Epithelial cell of proximal tubule (primary cell): ENCODE measurements at places on chromosomes 1 and 21. TPM values are rescaled to one million over a fixed set of nuclear protein-coding genes. Genes with fewer than 3 reads are reported as not detected.

GRCh38 chr21:41360072-41360821, 1.6 kb upstream of the MX2 start:
- DNase-seq, result no peak

DNA sequence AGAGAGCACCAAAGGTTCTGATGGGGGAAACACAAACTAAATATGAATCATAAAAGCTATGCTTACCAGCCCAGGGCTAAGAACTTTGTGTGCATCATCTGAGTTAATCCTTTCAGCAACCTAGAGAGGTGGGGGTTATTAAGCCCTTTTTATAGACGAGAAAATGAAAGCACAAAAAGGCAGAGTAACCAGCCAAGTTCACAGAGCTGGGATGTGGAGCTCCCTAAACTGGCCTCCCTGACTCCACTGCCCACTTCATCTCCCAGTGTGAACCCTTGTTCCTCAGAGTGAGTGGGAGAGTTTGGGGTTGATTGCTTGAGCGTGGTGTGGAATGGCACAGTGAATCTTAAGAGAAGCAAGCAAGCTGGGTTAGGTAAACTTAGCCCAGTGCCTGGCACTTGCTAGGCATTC, 10.8 kb upstream of the BCAR3 start:
- DNase-seq, result no peak

- no peak for DNase-seq
Measured at GRCh38 chr1:153531638-153532037, 4.2 kb downstream of the S100A6 start.

GRCh38 chr1:25487628-25488027, 55.8 kb upstream of the LDLRAP1 start:
- DNase-seq, result no peak

A3GALT2 gene
- not detected in 2 replicates for total RNA-seq
